Left kidney (tissue), 8 donors: ENCODE measurements at places on chromosomes 5 and 9.

- no peak for DNase-seq
Measured at GRCh38 chr9:89753472-89754055, 148.8 kb downstream of the GADD45G start.

GRCh38 chr5:73437101-73437776 is 11.3 kb downstream of the FOXD1 start:
- DNase-seq: peak; percentile 93

- DNase-seq: no peak
Measured at GRCh38 chr9:20447291-20447690, 175.0 kb downstream of the MLLT3 start.

GRCh38 chr9:111752455-111752854 is 42.3 kb downstream of the SHOC1 start:
- no peak for DNase-seq

- no peak for DNase-seq
Measured at GRCh38 chr9:29044959-29045358, 1471.7 kb upstream of the C9orf72 start.

GRCh38 chr5:174064171-174064570 is 18.7 kb downstream of the NSG2 start:
- DNase-seq: no peak

- DNase-seq: no peak
Measured at GRCh38 chr5:122154910-122155309, 25.6 kb downstream of the ZNF474 start.

- no peak for DNase-seq
Measured at GRCh38 chr5:116520771-116521170, 53.9 kb downstream of the SEMA6A start.
